ENCODE measurements at places on chromosomes 11 and 22. TPM values are rescaled to one million over a fixed set of nuclear protein-coding genes. Genes with fewer than 3 reads are reported as not detected.

The MYH9 gene
- 102 TPM for total RNA-seq

The NXPE2 gene
- total RNA-seq: not detected

The ALDH3B1 gene
- total RNA-seq: 2.2 TPM

- no peaks in the 10 kb centered on the region for H3K36me3 ChIP-seq
- H3K4me1 ChIP-seq: peaks cover 6% of the 10 kb centered on the region
- no peak overlapping the region for H3K4me3 ChIP-seq
- H3K27ac ChIP-seq: no peak overlapping the region
These were observed 66.1 kb downstream of the MYO7A start for GRCh38 chr11:77193911-77194830.

All from gastrocnemius medialis (tissue), 4 donors.